ENCODE measurements at places on chromosomes 3 and 15.

- DNase-seq, result no peak
These were observed 19.6 kb upstream of the OR5K4 start for GRCh38 chr3:98333989-98334606.

DNA sequence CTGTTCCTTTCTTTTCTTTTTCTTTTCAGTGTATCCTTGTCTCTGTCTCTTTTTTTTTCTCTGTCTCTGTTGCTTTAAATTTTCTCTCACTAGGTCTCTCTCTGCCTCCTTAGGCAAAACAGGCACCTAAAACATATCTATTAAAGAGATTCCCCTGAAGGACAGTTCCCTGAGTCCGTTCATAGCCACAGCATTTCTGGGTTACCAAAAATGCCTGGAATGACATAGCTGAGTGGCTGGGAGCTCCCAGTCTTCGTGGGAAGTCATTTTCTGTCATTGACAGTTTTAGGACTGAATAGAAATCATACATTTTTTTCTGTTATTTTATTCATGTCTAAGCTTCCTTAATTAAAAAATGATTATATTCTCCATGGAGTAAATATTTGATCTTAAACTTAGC is 323.8 kb upstream of the AZI2 start:
- DNase-seq, result no peak

DNA sequence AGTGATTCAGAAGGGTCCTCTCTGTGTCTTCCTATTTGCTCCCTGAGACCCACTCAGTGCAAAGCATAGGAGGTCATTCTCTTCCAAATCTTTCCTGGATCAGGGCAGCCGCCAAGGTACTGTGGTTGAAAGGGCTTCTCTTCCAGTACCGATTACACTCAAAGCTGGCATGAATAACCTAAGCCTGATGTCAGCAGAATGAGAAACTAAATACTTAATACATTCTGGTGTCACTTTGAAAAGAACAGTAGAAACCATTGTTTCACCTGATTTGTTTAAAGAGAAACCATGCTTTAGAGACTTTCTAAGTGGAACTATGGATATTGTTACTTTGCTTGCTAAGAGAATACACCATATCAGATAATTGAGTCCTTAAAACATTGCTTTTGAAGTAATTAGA is 50.2 kb downstream of the PDHB start:
- no peak for DNase-seq

GRCh38 chr15:29117778-29118177 is 151.8 kb downstream of the NSMCE3 start:
- no peak for DNase-seq

DNA sequence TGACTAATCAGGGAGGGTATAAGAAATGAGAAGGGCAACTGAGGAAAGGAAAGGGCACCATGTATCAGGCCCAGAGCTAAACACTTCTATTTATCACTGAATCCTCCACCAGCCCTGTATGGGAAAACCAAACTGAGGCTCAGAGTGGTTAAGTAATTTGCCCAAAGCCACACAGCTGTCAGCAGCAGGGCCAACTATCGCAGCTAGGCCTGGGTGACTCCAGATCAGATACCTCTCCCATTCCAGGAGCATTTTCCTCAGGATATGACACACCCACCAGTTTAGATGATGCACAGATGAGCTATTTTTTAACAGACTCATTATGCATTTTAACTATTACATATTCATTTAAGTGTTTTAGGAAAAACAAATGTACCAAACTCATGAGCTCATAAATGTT is 14.5 kb downstream of the NUP210 start:
- no peak for DNase-seq
